ENCODE measurements at places on chromosomes 11 and 22.
A peak's percentile ranks its signal among the peaks of the same experiment; 100 is the strongest.

DNA sequence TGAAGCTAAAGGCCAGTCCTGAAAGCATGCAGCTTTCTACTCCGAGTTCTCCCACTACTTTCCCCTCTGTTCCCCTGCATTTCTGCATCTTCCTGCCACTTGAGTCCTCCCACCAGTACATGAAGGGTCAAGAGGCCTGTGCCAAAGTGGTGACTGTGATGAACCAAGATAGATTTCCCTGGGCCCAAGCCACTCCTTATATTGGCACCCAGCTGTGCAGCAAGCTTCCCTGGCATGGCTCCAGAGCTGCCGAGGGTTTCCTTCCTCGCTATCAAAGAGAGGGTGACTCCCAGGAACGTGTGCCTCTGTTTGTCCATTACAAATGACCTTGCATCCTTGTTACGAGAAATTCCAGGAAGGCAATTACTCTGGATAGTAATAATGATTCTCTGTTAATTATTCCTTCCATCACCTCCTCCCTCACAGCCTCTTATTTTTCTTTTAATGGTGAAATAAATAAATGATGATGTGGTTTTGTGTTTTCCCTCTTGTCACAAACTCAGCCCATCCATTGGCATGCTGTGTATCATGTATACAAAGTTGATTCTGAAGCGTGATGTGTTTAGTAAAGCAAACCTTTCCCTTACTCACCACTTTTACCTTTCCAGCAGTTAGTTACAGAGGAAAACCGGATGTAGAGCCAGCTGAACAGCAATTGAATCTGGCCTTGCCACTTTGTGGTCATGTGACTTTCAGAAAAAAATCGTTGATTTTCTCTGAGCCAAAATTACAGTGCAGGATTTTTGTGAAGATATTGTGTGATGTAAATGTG lies 8.3 kb downstream of the SRSF8 start:
- no peak for DNase-seq

GRCh38 chr11:104547996-104548661 lies 350.1 kb downstream of the CASP12 start:
- no peak for DNase-seq

- DNase-seq, result peak; percentile 65
Observed at GRCh38 chr22:50270666-50271394, 650 bp upstream of the MAPK11 start.

DNA sequence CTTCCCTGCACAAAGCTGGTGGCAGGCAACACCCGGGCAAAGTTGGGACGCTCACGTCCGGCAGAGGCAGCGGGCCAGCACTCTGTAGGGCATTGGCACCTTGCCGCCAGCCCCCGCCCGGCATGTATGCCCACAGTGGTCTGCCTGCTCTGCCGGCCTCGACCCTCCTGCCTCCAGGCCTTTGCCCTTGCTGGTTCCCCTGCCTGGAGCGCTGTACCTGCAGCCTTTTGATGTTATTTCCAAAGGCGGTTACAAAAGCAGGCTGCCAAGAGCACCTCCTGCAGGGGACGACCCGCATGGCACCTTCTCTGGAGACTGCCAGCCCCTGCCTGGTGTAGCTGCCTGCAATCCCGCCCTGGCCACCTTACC lies 56.5 kb upstream of the SHISAL1 start:
- DNase-seq, result no peak

Measured in fibroblast of skin of back (primary cell).